ENCODE measurements at places on chromosomes 5 and 9.

- peak; percentile 23 for DNase-seq
These were observed 98.4 kb downstream of the FGF1 start for GRCh38 chr5:142587354-142587965.

- DNase-seq = no peak
These were observed 52.7 kb downstream of the CDKN2A start for GRCh38 chr9:21941337-21941995.

- DNase-seq = no peak
These were observed 109.9 kb upstream of the NFIB start for GRCh38 chr9:14423815-14424261.

- DNase-seq = no peak
These were observed 365.9 kb downstream of the DMAC1 start for GRCh38 chr9:7433508-7434292.

DNA sequence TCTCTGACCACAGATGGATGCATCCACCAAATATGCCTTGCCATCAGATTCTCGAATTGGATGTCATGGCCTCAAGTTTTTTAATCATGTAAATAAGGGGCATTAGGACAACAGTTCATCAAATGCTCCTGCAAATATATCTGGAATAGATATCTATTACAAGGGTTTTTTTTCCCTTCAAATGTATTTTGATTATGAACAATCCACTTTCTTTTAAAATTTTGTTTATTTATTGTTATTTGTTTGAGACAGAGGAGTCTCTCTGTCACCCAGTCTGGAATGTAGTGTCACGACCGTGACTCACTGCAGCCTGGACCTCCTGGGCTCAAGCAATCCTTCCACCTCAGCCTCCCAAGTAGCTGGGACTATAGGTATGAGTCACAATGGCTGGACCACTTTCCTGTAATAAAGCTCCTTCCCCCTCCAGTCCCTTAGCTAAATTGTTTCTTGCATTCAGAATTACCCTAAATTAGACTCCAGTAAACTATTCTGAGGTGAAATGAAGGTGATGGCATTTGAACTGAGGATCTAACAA lies 1412.1 kb downstream of the EFNA5 start:
- no peak for DNase-seq

- DNase-seq = no peak
These were observed 1.6 kb downstream of the STKLD1 start for GRCh38 chr9:133377721-133378216.

- no peak for DNase-seq
These were observed 668.6 kb downstream of the EFNA5 start for GRCh38 chr5:107002115-107002514.

GRCh38 chr5:52948418-52949076 lies 40.6 kb upstream of the ITGA2 start:
- peak; percentile 75 for DNase-seq

DNA sequence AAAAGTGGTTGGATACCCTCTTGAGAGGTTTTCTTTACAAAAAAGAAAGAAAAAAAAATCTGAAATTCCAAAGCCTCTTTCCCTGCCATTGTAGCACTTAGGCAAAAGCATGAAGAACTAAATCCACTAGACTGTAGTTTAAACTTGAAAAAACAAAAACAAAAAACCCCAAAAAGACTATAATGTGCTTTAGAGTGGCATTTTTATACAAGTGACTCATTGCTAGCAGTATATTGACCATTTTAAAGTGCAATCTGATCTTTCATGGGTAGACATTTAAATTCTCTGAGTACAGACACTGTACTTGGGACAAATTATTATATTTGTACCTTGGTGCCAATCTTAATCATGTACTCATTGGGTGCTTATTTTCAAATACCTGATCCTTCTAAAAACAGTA lies 50.8 kb downstream of the NDFIP1 start:
- DNase-seq = no peak

- no peak for DNase-seq
These were observed 7.7 kb downstream of the CA9 start for GRCh38 chr9:35681341-35682002.

DNA sequence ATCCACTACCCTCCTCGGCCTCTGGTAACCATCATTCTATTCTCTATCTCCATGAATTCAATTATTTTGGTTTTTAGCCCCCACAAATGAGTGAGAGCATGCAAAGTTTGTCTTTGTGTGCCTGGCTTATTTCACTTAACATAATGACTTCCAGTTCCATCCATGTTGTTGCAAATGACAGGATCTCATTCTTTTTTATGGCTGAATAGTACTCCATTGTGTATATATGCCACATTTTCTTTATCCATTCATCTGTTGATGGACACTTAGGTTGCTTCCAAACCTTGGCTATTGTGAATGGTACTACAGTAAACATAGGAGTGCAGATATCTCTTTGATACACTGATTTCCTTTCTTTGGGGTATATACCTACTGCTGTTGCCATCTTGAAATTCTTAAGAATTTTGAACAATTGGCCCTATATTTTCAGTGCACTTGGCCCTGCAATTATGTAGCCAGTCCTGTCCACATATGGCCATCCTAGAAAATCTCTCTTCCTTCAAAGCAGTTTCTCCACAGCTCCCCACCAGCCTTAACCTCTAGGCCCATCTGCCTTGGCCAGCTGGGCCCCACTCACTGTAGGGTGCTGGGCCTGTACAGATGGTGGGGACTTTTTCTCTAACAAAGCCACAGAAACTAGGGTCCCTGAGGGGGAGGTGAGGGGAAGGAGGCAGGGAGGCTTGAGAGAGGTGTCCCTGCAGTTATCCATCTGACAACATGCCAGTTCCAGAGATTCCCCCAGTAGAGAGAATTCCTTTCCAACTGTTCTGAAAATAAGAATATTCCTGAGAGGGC lies 81.9 kb upstream of the LHFPL2 start:
- DNase-seq = no peak

GRCh38 chr5:127988146-127988760 lies 95.3 kb upstream of the SLC12A2 start:
- DNase-seq = no peak

- DNase-seq = no peak
These were observed 26.8 kb downstream of the FREM1 start for GRCh38 chr9:14883310-14883944.

DNA sequence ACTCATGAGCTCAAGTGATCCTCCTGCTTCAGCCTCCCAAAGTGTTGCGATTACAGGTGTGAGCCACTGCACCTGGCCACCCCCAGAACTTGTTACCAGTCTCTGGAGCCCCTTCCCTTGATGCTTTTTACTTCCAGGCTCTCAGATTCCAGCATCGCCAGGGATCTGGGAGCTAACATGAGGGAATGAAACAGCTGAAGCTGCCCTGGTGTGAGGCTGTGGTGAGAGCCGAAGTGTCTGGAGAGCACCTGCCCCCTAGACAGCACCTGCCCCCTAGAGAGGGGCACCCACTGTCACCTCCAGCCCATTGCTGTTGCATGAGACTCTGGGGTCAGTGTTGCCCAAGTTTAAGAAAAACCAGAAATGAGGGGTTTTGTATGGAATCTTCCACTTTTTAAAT lies 124.3 kb upstream of the SAP30L start:
- no peak for DNase-seq
